ENCODE measurements at places on chromosomes 1 and 21. TPM values are rescaled to one million over a fixed set of nuclear protein-coding genes. Genes with fewer than 3 reads are reported as not detected.

CRABP2 gene
- 1.4 TPM for total RNA-seq

GJB5 gene
- not detected for total RNA-seq

FCAMR gene
- not detected for total RNA-seq

CNTN2 gene
- total RNA-seq: not detected

LCE2A gene
- not detected for total RNA-seq

AIRE gene
- total RNA-seq: not detected

GRCh38 chr1:227318853-227319607 is 738 bp upstream of the CDC42BPA start:
- DNase-seq: no peak

GRCh38 chr1:36097693-36098585 is 9.2 kb downstream of the ADPRS start:
- DNase-seq: no peak

GRCh38 chr21:45724345-45724961 is 80.9 kb downstream of the PCBP3 start:
- DNase-seq: no peak

DNA sequence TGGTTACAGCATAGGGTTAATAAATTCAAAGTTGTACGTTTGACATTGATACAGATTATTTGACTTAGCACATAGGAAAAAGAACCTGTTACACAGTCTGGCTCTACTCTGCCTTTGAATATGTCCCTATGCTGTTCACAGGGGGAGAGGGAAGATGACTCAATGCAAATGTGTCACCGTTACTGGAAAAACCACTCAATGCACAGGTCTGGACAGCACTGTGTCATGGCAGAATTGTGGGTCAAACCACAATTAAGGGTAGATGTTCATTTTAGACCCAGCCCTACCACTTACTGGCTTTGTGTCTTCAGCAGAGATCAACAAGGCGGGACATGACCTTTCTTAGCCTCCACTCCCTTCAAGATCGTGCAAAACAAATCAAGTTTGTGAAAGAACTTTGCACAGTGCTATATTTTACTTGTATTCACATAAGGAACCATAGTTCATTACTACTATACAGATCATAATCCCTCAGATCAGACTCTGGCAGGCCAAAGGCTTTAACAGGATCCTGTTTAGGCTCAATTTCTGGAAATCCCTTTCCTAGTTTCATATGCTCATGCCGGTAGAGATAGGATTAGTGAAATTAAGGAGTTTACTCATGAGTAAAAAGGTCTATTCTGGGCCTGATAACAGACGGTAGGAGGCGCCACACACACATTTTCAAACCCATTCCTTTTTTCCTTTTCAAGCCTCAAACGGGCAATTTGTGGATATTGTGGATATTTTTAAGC is 22.1 kb downstream of the EIF2D start:
- peak; percentile 70 for DNase-seq

All from activated T-helper 1 cell treated with anti-CD3 and anti-CD28 coated beads, Interleukin-12 subunit alpha, Interleukin-12 subunit beta, Interleukin-2, Interleukin-4 antibody, amounts not matched to agents 30 ng/mL and 10 ng/mL and 1 ng/mL, durations not matched to agents 14 hours and 24 hours and 36 hours (primary cell).